Stimulated activated CD8-positive, alpha-beta memory T cell treated with anti-CD3 and anti-CD28 coated beads, Interleukin-12 subunit alpha, Interleukin-12 subunit beta, amount 100 ng/mL, for 1 hour (primary cell): ENCODE measurements at places on chromosomes 5 and 9.

DNA sequence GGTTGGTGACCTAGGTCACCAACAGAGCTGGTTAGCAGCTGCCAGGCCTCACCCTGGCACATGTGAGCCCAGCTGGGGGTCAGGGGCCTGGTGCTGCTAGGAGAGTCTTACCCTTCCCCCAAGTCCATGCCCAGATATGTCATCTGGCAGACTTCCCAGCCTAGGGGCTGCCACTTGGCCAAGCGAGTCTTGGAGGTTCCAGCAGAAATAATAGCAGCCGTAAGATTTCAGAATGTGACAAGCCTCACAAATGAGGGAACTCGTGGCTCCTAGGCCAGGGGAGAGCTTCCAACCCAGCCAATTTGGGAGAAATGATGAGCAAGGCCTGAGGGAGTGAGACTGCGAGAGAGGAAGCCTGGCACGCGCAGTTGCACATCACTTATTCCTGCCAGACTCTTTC lies 11.1 kb downstream of the URM1 start:
- DNase-seq = no peak

DNA sequence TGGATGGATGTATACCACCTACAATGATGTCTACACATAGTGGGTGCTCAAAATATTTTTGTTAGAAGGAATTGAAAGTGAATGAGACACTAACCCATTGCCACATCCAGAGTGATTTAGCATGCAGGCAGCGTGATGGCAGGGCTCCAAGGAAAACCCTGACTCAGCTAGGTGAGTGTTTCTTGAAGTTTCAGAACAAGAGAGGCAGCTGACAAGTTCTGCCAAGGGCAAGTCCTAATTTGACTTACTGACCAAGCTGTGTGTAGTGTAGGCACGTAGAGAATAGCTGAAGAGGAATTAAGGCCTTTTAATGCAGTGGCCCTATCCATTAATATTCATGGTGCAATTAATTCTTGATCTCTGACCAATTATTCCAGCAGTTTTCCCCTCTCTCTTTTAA lies 107.8 kb upstream of the ATP10B start:
- no peak for DNase-seq

GRCh38 chr9:115997923-115998322 lies 155.7 kb upstream of the PAPPA start:
- DNase-seq = no peak

DNA sequence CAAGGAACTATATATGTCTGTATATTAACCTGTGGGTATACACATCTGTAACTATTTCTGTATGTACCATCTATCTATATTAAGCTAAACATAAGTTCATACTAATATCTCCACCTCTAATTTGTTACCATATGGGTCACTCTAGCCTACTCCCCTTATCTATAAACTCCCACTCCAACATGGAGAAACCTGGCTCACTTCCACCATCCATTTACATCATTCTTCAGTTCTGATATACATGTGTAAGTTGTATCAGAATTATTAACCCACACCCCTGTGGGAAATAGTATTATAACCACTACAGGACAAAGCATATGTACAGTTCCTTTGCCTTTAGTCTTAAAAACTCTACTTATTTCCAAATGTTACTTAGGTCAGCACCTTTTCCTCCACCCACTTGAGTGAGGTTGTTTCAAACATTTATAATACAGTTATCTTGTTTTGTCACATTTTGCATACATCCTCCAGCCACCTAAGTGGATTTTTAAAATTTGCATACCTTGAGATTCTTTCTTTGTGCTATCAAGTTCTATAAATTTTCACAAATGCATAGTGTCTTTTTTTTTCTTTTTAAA lies 10.6 kb downstream of the NDFIP1 start:
- DNase-seq = no peak

- DNase-seq = no peak
These were observed 409.2 kb upstream of the KLF4 start for GRCh38 chr9:107898761-107899160.
